Activated CD4-positive, alpha-beta T cell treated with anti-CD3 and anti-CD28 coated beads, Interleukin-2, amount 50 U/mL, for 1 hour (primary cell): ENCODE measurements at places on chromosomes 6 and 20.
A peak's percentile ranks its signal among the peaks of the same experiment; 100 is the strongest.

GRCh38 chr6:30744054-30744805 lies at the start of gene IER3:
TSS of gene IER3 (minus strand) at chr6:30744547. CDS start at chr6:30744518, 29 bp downstream.
- peak; percentile 65 for DNase-seq

DNA sequence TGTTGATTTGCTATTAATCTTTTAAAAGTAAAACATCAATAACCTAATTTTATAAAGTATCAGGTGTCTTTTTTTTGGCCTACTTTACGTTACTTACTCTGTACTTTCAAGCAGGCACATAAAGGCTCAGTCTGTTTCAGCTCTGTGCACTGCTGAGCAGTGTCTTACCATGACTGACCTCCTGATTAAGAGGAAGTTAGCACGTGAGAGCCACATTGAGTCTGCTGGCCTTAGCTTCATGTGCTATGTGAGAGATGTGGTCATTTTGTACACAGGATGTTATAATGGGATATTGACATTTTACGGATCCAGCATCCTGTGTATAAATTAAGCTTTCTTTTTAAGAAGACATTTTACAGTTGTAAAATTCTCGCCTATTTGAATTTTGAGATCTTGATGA lies 31.9 kb downstream of the ARID1B start:
- DNase-seq, result no peak

DNA sequence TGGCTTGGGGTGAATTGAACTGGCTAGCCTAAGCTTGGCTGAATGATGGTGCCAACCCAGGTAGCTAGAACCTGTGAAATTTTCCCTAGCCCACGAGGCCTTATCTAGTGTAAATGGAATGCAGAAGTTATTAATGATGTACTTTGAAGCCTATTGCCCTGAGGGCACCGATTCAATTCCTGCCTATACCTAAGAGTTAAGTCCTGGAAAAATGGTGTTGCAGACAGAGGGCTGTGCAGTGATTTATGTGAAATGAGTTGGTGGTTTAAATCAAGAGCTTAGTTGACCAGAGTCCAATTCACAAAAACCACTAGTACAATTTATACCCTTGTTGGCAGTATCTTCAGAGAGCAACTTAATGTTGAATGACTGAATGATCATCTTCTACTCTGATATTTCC lies 373.8 kb upstream of the JAG1 start:
- DNase-seq, result no peak

DNA sequence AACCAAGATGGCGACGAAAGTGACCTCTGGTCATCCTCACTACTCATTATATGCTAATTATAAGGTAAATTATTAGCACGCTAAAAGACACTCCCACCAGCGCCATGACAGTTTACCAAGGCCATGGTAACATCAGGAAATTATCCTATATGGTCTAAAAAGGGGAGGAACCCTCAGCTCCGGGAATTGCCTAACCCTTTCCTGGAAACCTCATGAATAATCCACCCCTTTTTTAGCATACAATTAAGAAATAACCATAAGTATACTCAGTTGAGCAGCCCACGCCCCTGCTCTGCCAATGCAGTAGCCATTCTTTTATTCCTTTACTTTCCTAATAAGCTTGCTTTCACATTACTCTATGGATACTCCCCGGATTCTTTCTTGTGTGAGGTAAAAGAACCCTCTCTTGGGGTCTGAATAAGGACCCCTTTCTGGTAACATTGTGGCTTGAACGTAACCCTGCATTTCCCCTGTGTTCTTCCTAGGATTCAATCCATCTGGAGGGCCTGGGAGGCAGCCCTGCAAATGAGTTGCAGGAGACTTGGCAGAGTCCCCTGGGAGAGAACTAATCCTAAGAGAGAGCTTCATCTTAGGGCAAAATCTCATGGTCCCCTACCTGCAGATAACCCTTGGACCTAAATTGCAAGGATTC lies 225.6 kb upstream of the JARID2 start:
- no peak for DNase-seq

DNA sequence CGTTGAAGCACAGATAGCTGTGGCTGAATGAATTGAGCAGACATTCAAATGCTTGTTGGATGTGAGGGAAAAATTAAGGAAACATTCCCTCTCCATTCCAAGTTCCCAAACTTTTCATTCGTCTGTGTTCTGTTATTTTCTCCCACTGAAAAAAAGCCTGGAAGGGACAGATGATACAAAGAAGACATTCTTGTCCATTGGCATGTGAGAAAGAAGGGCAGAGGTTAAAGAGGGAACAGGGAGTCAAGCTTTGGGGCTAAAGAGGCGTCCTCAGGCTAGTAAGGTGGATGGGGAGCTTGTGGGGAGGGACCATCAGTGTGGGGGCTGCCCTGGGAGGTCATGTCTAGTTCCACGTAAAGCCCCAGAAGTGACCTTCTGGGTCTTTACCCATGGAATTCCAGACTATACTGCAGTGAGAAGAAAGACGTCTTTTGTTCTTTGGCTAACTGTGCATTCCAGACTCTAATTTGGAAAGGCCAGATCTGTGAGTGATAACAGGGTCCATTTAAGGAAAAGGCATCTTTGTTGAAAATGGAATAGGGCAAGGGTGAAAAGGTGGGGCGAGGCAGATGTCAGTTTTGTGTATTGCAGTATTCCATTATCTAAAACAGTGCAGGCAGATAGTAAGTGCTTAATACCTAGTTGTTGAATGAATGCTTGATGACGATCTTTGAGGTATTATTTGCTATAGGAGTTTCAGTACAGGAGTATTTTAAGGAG lies 117.5 kb downstream of the SOX4 start:
- DNase-seq, result no peak

DNA sequence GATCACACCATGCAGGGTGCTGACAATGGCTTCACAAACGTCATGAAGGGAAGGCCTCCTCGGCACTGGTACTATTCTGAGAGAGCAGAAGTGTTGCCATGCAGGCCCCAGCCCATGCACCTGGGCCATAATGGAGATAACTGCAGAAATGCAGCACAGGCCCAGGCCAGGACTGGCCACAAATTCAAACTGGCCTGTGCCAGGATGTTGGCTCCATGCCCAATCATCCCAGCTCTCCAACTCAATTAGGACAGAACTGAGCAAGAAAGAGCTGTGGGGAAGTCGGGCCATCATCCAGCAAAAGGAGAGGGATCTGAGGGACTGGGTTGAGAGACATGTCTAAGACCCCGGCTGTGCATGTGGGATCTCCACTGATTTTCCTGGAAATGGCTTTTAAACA lies 48.9 kb upstream of the SYNDIG1 start:
- DNase-seq, result no peak

DNA sequence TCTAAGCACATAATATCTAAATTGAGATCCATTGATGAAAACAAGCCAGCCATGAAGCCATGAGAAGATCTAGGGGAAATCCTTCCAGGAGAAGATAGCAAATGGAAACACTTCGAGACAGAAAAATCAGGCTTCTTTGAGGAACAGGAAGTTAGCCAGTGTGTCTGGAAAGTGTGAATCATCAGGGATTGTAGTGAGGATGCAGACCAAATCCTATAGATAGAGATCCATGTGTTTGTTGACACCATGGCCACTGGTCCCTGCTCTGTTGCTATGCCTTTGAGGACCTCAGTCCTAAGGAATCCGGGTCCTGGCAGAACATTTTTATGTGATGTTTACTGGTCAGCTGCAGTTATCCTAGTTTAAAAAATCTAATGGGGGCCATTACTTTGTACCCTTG lies 6.6 kb upstream of the ELOVL2 start:
- DNase-seq, result no peak

GRCh38 chr20:58665606-58666005 lies 14.5 kb downstream of the STX16 start:
- DNase-seq, result no peak

DNA sequence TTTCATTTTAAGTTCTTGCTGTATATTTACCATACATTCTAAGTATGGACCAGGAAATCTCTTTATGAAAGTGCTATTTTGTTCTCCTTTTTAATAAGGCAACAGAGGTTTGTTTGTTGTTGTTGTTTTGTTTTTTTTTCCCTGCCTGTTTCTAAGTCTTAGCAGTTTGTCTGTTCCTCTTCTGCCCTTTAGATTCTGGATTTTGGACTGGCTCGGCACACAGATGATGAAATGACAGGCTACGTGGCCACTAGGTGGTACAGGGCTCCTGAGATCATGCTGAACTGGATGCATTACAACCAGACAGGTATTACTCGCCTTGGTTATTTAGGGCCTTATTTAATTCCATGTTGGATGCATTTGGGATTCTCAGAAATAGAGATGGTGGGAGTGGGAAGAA lies 48.0 kb downstream of the MAPK14 start:
- DNase-seq, result peak; percentile 14

DNA sequence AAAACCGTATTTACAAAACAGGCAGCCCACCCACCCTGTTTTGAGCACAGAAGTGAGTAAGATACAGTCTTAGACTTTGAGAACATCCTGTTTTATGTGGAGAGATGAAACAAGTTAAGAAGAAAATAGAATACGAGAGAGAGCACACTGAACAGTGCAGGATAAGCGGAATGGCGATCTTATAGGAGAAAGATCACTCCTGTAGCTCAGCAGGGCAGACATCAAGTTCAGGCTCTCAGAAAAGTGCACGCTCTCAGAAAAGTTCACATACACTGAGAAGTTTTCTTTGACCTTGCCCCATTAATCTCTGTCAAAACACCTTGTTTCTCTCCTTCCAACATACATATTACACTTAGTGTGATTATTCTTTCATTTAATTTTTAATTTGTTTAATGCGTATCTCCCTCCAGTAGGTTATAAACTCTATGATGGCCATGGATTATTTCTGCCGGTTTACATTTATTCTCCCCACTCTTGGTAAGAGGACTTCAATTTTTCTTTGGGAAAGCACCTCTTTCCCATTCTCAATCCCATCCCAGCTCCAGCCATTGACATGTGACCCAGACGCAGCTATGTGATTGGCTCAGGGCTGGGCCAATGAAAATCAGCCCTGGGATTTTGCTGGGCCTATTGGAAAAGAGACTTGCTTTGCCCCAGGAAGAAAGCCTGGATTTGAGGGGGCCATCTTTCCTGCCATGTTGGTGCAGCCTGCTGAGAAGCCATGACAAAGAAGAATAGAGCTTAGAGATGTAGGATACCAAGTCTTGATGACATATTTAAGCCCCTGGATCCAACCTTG lies 16.2 kb downstream of the KCNB1 start:
- no peak for DNase-seq

GRCh38 chr6:34673064-34673463 lies 23.5 kb downstream of the ILRUN start:
- DNase-seq, result no peak

DNA sequence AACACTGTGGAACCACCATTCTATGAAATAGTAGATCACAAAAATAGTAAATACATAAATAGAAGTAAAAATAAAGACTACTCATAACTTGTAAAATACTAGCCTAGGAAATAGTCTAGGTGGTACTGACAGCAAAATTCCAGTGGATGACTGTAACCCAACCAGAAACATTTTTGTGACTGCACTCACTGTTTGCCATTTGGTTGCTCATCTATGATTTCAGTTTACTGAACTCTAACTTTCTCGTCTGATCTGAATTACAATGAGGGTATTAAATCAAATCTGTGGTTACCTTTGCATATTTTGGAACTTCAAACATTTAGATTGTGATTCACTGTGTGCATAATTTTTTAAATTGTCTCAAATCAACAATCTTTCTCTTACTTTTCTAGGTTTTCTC lies 151.1 kb downstream of the KHDC1L start:
- DNase-seq, result no peak

DNA sequence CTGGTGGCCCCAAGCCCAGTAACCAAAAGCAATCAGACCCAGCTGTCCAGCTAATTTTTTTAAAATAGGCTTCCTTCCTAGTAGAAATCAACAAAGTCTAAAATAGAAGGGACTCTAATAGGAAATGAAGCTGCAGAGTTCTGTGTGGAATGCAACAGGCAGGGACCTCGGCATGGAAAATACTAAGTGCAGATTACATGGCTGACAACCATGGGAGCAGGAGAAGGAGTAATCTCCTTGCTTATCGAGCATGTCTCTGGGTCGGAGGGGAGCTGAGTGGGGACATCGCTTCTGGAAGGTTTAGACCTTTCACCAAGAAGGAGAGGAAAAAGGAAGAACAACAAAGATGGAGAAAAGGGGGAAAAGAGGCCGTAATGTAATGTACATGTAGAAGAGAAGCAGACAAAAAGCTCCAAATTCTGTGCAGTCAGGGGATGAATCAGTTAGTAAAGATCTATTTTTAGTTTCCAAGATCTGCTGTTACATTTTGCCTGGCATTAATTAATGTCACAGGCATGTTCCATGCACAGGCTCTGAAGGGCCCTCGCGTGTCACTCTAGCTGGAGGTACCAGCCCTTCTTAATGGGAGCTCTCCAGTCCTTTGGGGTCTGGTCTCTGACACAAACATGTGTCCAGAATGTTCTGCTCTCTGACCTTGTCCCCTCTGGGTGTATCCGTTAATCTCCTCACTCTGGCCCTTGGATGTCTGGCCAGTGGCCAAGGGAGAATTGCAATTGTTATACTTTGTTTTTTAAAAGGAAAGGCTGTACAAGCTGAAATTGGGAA lies 16.6 kb upstream of the ZNF831 start:
- no peak for DNase-seq

GRCh38 chr20:38402816-38403215 lies 32.3 kb downstream of the SNHG17 start:
- no peak for DNase-seq

DNA sequence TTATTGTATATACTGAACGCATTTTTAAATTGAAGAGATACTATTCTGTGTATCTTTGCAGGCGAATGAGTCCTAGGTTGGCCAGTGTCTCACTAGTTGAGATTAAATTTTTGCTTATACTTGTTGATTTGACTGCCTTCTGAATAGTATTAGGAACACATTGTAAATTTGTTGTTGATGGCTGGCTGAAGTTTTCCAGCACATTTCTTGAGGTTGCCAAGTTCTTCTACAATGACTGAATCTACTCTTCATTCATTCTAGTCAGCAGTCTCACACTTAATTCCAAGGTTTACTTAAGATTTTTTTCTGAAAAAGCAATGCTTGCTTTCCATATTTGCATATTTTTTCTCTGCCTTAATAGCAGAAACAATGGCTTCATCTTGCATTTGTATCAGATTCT lies 151.7 kb downstream of the ZFAND3 start:
- no peak for DNase-seq

DNA sequence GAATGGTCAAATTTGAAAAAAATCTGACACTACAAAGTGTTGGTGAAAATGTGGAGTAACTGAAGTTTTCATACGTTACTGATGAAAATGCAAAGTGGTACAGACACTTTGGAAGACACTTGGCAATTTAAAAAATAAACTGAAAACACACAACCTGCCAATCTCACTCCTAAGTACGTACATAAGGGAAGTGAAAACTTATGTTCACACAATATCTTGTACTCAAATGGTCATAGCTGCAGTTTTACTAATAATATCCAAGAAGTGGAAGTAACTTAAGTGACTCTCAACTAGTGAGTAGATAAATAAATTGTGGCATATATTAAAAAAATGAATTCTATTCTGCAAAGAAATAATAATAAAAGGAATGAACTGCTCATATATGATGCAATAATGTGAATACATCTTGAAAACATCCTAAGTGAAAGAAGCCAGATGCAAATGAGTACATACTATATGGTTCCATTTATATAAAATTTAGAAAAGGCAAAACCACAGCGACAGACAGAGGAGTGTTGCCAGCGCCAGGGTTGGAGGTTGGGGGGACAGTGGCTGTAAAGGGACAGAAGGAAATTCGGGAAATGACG lies 198.2 kb downstream of the ERMARD start:
- no peak for DNase-seq
